ENCODE measurements at places on chromosomes 13 and 19.
A peak's percentile ranks its signal among the peaks of the same experiment; 100 is the strongest.

DNA sequence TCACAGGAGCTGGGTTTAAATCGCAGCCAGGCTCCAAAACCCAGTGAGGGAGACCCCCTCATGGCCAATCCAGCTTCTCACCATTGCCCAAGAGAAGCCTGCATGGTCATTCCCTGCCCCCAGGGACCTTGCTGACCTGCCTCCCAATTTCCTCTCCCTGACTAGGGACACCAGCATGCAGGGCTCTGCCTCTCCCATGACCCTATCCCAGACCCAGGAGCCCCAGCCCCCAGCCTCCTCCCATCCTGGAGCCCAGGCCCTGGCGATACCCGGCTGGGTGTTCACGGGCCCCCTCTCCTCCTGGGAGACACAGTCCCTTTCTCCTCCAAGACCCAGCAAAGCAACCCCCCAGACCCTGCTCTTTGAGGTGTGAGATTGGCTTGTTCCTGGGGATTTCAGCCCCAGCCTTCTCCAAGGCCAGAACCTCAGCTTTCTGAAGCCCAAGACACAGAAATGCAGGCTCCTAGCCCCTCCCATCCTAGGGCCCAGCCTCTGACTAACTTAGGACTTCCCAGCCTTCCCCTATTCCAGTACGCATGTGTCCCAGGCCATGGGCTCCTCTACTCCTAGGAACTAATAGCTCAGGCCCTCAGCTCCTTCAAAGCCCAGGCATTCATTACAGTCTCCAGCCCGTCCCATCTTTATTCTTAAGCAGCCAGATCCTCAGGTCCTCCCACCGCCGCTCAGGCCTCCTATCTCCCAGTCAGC is 1.1 kb downstream of the GYS1 start:
- no peak for DNase-seq

DNA sequence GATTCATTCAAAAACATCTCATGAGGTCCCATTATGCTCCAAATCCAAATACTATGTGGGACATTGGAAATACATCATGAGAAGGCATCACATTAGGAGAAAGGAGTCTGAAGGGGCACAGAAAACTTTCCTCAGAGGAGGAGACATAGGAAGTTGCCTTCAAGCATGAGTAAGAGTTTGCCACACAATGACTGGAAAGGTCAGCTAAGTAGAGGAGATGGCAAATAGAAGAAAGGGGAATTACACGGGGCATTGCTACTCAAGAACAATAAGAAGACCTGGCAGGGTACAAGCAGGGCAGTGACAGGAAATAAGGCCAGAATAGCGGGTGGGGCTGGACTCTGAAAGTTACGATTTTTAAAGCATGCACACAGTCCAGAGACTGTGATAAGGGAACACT is 231.6 kb downstream of the SPRY2 start:
- no peak for DNase-seq

GRCh38 chr13:74987124-74987690 is 494.8 kb downstream of the TBC1D4 start:
- DNase-seq: no peak

DNA sequence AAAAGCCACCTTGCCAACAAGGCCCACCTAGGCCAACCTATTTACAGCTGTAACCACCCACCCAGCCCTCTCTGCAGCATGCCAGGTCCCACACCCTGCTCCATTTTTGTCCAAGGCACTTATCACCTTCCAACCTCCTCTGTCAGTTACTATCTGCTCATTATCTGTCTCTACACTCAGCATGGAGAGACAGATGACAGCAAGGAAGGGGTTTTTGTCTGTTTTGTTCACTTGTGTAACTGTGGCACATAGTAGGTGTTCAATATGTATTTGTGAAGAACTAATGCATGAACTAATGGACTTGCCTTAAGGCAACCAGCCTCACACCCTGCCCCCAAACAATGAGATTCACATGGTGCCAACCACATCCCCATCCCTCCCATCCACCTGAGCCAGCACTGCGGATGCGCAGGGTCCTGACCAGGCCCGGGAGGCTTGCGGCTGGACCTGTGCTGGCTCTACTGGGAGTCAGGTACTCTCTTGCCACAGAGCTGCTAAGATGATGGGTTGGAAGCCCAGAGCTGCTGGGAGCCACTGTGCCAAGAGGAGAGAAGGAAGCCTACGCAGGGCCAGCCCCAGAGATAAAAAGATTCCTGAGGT is 17.3 kb downstream of the DEDD2 start:
- no peak for DNase-seq

DNA sequence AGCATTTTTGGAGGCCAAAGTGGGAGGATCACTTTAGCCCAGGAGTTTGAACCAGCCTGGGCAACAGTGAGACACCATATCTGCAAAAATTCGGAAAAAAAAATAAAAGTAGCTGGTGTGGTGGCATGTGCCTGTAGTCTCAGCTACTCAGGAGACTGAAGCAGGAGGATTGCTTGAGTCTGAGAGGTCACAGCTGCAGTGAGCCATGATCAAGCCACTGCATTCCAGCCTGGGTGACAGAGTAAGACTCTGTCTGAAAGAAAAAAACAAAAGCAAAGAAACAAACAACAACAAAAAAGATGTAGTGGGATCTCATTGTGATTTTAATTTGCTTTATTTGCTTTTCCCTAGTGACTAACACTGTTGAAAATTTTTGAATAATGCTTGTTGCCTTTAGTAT is 394.7 kb upstream of the KLHL1 start:
- DNase-seq: no peak

- DNase-seq: peak; percentile 39
Measured at GRCh38 chr19:47765523-47766358, 12.8 kb upstream of the SELENOW start.

DNA sequence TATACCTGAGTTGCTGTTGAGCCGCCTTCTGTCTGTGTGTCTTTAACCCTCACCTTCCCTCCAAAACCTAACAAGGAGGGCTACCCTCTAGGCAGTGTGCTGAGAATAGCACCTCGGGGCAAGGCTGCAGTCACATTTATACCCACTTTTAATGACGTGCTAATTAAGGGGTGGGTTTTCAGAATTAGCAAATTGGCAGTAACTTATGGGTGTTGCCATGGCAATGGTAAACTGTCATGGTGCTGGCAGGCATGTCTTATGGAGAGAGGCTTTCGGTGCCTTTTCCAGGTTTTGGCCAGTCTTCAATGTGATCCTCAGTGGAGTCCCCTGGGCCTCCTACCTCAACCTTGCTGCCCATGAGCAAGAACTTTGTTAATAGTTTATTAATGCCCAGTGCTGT is 1.2 kb upstream of the PNMA8A start:
- DNase-seq: no peak

DNA sequence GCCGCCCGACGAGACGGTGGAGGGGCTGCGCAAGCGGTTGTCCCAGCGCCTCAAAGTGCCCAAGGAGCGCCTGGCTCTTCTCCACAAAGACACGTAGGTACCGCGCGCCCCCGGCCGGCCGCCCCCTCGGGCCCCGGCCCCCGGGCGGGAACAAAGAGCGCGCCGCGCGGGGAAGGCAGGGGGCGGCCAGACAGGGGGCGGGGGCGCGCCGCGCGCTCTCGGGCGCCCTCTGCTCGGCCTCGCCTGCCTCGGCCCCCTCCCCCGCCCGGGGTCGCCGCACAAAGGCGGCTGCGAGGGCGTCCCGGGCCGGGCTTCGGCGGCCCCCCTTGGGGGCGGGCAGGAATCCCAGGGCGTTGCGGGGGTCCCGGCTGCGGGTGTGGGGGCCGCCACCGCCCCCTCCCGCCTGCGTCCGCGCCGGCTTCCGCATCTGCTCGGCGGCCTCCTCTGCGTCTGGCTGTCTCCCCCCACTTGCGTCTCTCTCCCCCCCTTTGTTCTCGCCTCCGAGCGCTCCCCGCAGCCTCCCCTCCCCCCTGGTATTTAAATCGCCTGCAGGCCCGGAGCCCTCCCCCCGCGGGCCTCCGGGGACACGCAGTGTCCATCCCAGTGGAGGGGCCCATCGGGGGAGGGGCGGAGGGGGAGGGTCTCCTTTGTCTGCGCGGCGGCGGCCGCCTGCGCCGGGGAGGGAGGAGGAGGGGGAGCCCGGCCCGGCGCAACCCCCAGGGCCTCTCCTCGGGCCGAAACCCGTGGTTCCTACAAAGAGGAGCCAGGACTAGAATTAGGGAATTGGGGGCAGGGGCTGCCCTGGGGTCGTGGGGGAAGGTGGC is 2.3 kb downstream of the MIDN start:
- no peak for DNase-seq

- DNase-seq: no peak
Measured at GRCh38 chr19:3175781-3176714, 2.5 kb upstream of the S1PR4 start.

DNA sequence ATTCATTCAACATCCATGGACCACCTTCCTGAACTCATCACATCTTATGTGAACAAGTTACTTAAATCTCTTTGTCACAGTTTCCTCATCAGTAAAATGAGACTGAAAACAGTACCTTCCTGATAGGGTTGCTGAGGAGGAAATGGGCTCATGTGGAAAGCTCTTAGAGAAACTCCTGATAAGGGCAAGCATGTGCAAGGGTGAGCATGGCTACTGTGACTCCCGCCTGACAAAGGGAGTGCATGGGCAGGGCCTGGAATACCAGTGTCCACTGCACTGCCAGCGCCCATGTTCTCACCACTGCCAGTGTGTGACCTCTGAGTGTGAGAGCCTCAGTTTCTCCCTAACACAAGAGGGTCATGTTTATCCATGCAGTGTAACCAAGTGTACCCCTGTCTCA is 27.3 kb upstream of the IL17D start:
- no peak for DNase-seq

DNA sequence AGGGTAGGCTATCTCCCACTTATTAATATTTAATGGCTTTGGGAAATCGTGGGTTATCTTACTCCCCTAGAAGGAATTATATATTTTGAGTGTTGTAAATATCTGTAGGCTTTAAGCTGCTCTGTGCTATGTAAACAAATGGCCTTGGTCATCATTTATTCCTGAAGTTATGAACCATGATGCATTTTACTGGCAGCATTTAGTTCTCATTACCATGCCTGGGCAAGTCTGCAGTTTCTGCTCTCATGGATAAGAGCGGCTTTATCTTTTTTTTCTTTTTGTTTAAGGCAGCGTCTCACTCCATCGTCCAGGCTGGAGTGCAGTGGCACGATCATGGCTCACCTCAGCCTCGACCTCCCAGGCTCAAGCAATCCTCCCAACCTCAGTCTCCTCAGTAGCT is 156.1 kb downstream of the IRS2 start:
- no peak for DNase-seq

GRCh38 chr19:30692879-30693503 is 320.8 kb downstream of the ZNF536 start:
- DNase-seq: no peak

- DNase-seq: no peak
Measured at GRCh38 chr13:57874530-57874929, 243.0 kb downstream of the PCDH17 start.

GRCh38 chr19:35278578-35279284 is 3.6 kb upstream of the HAMP start:
- DNase-seq: no peak

Measured in NCI-H2107 (cell line).